ENCODE measurements at places on chromosomes 7 and 10.
A peak's percentile ranks its signal among the peaks of the same experiment; 100 is the strongest.

GRCh38 chr10:8079126-8079525 lies 24.6 kb downstream of the GATA3 start:
- DNase-seq: no peak

GRCh38 chr10:30732671-30733070 lies 103.1 kb upstream of the LYZL2 start:
- DNase-seq: no peak

DNA sequence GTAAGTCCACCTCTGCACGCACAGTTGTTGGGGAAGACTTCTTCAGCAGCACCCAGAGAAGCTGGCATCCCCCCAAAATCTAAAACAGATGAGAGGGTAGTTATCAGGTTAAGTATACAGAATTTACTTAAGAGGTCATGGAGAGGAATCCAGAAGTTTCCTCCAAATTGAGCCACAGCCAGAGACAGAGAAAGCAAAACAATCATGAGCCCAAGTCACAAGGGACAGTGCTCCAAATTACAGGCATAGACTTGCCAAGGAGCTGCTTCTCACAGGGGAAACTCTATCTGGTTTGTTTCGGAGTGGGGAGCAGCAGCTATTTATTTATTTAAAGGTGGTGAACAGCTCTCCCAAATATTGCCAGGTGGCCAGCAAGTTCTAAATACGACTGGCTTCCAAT lies 308.4 kb downstream of the SKIDA1 start:
- DNase-seq: no peak

GRCh38 chr10:35409094-35409582 lies 72.8 kb downstream of the CCNY start:
- DNase-seq: peak; percentile 11

DNA sequence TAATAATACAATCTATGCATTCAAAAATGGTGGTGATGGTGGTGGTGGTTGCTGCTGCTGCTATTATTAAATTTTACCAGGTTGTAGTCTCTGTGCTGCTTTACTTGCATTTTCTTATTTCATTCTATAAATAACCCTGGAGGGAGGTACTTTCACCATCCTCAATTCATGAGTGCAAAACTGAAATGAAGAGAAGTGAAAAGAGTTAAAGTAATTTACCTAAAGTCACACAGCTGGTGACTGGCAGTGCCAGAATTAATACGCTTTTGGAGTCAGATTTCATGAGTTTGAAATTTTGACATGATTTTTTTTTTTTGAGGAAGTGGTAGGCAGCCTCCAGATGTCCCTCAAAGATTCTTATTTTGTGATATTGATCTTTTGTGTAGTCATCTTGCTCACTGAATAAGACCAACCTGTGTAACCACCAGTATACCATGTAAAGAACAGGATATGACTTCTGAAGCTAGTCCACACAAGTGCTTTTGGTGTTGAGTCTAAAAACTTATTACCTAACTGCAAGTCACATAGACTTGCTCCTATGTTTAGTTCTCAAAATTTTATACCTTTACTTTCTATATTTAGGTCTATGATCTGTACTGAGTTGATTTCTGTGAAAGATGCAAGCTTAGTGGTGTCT lies 218.8 kb downstream of the ZWINT start:
- no peak for DNase-seq
